Colonic mucosa (tissue), 4 donors: ENCODE measurements at places on chromosomes 6 and 20.
A peak's percentile ranks its signal among the peaks of the same experiment; 100 is the strongest.

DNA sequence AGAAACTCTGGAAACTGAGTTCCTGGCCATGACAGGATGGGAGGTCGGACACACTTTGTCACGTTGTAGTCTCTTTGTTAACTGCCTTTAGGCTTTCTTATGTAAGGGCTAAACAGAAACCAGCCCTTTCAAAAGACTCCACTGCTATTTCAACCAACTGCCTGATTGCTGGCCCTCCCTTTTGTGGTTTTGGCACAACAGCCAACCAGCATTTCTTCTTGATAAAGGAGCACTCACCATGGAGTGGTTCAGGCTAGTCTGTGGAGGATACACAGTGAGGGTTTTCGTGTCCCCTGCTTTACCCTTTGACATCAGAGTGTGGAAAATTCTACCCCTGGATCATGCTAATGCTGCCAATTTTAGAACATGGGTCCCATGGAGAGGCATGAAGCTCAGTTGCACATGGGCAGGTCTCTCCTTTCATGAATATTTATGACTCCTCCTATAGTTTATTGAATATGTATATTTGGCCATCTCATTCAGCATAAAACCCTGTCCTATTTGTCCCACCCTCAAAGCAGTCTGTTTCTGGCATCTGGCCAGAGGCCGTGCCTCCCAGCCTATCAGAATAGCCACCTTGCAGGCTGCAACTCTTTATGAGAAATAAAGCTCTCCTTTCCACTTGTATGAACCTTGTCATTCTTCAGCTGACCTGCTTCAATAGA lies 148.3 kb downstream of the HS3ST5 start:
- DNase-seq: no peak

GRCh38 chr20:17852323-17852722 lies 116.3 kb downstream of the SNX5 start:
- DNase-seq: no peak

GRCh38 chr20:4217349-4217841 lies 202.0 kb upstream of the RNF24 start:
- peak; percentile 81 for DNase-seq

GRCh38 chr20:62365814-62366369 lies 1.2 kb downstream of the LAMA5 start:
- DNase-seq: no peak

- no peak for DNase-seq
These were observed 115.6 kb downstream of the TMEM170B start for GRCh38 chr6:11653028-11653583.

- no peak for DNase-seq
These were observed 62.0 kb upstream of the PHACTR2 start for GRCh38 chr6:143615785-143616184.

- DNase-seq: peak; percentile 26
These were observed 27.8 kb downstream of the SLC23A2 start for GRCh38 chr20:4973330-4974097.

DNA sequence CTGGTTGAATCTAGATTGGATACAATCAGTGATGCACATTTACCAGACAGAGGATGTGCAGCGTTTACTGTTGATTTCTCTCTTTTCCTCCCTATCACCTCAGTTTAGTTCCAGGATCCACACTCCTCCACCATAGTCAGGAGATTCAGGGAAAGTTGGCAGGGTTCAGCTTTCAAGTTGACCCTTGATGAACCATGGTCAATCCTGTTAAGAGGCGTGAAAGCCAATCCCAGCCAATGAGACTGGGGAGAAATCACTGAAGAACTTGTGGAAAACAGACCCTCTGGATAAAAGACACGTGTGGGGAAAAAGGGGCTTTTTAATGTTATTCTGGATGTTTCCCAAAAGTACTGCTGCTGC lies 19.2 kb upstream of the SCP2D1 start:
- no peak for DNase-seq
